ENCODE measurements at places on chromosomes 6 and 20.

- peak; percentile 28 for DNase-seq
These were observed 42.9 kb downstream of the C6orf132 start for GRCh38 chr6:42099340-42100028.

- DNase-seq = no peak
These were observed 413.8 kb downstream of the PTPRT start for GRCh38 chr20:42775866-42776265.

DNA sequence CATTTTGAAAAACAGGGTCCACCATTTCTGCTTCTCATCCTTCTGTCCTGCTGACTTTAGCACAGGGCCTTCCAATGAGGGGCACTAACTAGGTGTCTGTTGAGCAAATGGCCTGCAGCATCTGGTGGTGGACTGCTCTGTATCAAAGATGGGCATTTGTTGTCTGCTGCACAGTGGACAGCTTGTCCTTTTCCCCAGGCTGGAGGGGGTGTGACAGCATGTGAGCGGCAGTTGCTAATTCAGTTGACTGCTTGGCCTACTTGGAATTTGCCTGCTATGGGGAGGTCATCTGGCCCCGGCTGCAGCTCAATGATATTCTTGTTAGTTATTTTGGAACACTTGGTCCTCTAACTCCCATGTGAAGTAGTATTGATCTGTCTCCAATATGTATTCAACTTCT is 93.7 kb downstream of the SH3BGRL2 start:
- DNase-seq = no peak

GRCh38 chr6:113308266-113308665 is 548.9 kb upstream of the MARCKS start:
- no peak for DNase-seq

GRCh38 chr20:39849664-39850063 is 839.4 kb downstream of the MAFB start:
- no peak for DNase-seq

DNA sequence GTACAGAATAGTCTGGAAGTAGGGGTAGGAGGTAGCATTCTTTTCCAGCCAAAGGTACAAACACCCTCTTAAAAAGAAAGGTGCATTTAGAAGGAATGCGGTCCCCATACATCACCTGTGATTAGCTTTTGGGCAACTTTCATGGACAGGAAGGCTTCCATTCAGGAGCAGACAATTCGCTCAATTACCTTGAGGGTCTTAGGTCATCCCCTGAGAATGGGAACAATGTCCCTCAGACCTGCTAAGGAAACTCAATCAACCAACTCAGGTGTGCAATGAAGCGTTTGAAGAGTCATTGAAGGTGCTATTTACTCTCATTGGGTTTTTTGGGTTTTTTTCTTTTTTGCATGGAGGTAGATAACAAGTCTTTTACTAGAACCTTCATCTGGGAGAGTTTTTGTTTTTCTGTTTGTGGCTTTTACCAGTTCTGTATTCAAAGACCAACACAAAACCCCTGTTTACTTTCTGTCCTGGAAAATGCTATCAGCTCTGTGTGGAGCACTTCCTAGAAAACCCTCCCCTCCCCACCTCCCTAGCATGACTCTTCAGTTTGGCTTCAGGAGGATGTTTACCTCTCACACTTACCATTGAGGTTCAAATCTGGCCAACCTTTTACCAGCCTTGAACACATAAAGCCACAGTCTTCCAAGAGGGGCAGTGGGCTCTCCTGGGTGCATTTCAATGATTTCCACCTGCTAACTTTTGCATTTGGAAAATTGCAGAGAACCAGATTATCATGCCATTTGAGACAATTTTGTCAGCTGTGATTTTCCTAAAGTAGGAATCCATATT is 271.2 kb upstream of the PRDM1 start:
- no peak for DNase-seq

DNA sequence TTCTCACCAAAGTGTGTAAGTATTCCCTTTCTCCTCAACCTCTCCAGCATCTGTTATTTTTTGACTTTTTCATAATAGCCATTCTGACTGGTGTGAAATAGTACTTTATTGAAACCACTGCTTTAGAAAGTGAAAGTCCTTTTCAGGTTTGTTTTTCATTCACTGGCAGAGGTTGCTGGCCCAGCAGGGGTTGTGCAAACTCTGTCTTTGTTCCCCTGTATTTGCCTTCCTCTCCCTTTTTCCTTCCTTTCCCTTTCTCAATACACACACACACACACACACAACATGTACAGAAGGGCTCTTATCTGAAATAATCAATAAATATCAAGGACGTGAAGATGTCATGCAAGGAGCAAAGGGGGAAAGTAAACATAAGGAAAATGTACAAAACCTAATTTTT is 99.8 kb downstream of the LY86 start:
- DNase-seq = no peak

- DNase-seq = no peak
These were observed 1.1 kb downstream of the FANCE start for GRCh38 chr6:35453236-35453635.

GRCh38 chr6:84739866-84740208 is 24.6 kb downstream of the TBX18 start:
- no peak for DNase-seq

DNA sequence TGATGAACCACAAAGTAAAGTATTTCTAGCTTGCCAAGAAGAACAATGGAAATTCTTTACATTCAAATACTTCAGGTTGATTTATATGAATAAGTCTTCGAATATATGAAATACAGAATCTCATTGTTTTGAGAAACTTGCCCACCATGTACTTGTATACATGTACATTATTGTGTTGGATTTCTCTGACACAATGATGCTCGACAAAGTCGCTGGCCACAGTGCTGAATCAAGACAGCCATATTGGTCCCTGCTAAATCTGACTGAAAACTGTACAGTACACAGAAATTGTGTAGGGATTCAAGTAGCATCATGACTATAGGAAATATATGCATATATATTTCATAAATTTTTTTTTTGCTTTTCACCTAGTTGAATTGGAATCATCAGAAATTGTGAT is 13.1 kb upstream of the LIN28B start:
- DNase-seq = no peak

DNA sequence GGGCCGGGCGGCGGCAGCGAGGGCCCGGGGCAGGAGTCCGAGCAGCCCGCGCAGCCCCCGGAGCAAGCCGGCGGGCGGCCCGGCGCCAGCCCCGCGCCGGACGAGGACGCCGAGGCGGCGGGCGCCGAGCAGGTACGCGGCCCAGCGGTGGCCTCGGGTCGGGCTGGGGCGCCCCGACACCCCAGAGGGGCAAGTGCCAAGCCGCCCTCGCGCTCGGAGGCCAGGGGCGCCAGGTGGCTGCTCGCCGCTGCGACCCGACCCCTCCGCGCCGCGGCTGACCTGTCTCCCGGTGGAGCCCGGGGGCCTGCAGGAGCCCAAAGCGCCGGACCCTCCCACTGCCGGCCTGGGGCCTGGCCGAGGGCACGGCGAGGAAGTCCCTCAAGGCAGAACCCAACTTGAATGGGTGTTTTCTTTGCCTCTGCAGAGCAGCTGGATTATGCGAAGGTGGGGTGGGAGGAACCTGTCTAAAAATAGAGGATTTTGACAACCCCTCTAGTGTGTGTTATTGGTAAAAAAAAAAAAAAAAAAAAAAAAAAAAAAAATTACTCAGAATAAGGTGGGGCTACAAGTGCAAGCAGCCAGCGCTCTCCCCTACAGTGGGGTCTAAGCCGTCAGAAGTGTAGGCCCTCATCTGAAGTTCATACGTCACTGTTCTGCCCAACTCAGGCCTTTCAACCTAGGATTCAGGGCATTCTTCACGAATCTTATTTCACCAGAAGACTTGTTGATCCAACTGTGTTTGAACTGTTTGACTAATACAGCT is 609 bp downstream of the OGFRL1 start:
- no peak for DNase-seq

DNA sequence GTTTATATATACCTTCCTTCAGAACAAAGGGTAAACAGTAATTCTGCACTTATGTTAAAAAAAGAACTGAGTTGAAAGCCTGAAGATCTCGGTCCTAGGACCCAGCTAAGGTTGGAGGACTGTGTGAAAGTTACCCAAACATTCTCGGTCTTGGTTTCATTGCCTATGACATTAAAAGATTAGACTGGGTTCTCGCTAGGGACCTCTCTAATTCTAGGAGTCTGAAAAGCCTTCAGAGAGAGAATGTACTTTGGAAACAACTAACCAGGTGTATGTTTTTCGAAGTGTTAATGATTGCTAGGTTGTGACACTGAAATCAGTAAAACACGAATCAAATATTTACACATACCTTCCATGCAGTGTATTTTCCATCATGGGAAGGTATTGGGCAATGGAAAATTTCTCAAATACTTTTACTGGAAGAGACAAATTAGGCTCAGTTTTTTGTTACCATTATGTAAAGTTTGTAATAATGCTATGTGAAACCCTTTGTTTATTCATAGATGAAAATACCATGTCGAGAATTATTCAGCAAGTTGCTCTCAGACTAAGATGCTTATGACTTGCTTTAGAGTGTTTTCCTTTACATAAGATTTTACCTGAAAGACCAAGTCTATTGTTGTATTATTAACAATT is 113.7 kb upstream of the LOC128125822 start:
- DNase-seq = no peak

DNA sequence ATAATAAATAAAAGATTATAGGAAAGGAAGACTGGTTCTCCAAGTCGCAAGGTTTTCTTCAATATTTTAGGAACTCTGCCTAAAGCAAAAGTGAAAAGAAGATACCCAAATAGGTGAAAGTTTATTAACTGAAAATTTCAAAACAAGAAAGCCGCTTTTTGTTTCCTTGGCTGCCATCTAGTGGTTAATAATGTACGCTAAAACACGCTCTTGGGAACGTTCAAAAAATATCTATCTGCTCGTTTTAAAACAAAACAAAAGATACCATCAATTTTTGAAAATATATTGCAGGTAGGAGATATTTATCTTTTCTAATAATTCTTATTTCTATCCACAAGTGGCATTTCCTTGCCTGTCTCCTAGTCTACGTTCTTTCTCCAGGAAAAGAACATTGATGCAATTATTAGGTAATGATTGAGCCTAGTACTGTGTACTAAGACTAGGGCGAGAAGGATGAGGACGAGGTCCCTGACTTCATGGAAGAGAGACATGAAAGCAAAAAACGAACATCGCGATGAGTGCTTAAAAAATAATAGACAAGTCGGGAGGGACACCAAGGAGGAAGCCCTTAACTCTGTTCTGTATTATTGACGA is 97.2 kb downstream of the SPTLC3 start:
- DNase-seq = no peak

DNA sequence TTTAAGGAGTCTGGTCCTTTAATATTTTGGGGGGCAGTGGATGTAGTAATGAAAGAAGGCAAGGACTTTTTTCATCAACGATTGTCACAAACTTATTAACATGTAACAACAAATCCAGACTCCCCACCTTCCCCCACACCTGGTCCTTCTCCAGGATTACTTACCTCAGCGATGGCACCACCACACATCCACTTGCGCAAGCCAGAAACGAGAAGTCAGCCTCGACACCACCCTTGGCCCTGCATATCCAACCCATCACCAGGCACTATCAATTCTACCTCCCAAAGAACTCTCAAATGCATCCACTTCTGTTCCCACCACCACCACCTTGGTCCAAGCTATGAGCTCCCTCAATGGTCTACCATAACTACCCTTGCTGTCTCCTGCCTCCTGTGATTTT is 6.6 kb downstream of the EZR start:
- DNase-seq = no peak

DNA sequence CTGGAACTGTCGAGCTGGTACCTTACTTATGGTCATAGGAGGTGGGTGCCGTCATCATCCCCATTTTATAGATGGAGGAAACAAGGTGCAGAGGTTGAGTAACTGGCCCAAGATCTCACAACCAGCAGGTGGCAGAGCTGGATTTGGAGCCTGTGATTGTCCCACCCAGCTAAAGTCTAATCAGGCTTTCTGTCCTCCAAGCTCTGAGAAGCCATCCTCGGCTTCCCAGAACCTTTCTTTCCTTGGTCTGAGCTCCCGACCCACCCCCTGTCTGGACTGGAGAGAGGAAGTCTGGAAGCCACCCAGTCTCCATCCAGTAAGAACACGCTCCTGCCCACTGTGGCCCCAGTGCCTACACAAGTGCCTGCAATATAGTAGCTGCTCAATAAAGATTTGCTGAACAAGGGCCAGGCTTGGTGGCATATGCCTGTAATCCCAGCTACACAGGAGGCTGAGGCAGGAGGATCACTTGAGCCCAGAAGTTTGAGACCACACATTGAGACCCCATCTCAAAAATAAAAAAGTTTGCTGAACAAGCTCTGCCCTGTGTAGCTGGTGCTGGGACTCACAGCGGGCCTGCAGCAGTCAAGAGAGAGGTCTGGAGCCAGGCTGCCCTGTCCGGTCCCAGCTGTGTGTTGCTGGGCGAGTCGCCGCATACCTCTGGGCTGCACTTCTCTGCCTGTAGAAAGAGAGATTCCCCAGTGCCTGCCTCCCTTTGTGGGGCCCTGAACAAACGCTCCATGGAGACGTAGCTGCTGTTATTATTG is 32.5 kb upstream of the DLGAP4 start:
- DNase-seq = no peak

GRCh38 chr20:62558779-62559178 is 83.0 kb upstream of the GATA5 start:
- no peak for DNase-seq

DNA sequence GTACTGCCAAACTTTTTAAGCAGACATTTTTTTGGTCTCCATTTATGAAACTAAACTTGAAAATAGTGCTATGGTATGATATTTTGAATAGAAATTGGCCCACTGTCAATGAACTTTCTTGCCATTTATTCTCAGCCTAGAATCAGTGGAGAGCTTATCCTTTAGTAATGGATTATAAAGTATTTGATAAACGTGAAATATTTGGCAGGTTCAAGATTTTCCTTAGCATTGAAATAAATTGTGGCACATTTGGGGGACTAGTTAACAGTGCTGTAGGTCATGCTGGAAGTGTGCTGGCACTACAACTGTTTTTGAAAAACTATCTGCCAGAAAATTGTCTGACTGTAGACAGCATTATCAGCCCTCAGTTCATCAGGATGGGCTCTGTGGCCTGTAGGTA is 2.1 kb downstream of the PRSS35 start:
- DNase-seq = no peak

- no peak for DNase-seq
These were observed 43.6 kb downstream of the ZNF831 start for GRCh38 chr20:59207235-59207634.

DNA sequence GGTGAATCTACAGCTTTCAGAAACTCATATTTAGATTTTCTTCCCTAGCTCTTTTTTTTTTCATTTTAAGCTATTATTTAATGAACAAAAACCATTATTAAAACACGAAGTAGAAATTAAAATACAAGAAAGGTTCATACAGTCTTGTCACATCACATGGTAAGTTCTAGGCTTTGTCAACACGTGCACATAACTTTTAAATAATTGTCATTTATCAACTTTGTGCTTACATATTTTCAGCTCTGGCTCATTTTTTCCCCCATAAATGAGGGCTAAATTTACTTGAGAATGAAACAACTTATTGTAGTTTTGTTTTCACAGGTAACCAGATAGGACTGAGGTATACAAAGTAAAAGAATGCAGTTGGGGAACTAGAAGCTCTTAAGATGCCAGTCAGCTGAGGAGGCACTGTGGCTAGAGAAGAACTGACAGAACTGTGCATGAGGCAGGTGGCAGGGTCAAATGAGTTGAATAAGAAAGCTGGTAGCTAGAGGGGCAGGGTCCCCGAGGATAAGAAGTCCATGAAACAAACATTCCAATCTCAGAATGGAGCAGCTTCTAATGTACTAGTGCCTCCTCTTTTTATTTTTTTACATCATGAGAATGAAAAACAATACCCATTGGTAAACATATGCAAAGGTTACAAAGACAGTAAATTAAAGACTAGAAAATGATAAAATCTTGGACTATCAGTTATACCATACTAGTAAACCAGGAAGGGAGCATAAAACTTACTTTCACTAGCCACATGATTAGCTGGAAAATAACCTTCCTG is 141.5 kb downstream of the MYB start:
- DNase-seq = no peak

All from stimulated activated CD4-positive, alpha-beta T cell treated with anti-CD3 and anti-CD28 coated beads, Interleukin-4, amount 100 ng/mL, for 24 hours (primary cell).